ENCODE measurements at places on chromosomes 4 and X. TPM values are rescaled to one million over a fixed set of nuclear protein-coding genes. Genes with fewer than 3 reads are reported as not detected.

CXCL10 gene
- total RNA-seq, result not detected

- no peaks in the 10 kb centered on the region for H3K27me3 ChIP-seq
- H3K27ac ChIP-seq, result no peak overlapping the region
- no peaks in the 10 kb centered on the region for H3K4me1 ChIP-seq
- H3K4me3 ChIP-seq, result no peak overlapping the region
- no peak for DNase-seq
- H3K36me3 ChIP-seq, result no peaks in the 10 kb centered on the region
These were observed 204.8 kb upstream of the VCX start for GRCh38 chrX:7638078-7638710.

AADAT gene
- 3.2 TPM for total RNA-seq

DNA sequence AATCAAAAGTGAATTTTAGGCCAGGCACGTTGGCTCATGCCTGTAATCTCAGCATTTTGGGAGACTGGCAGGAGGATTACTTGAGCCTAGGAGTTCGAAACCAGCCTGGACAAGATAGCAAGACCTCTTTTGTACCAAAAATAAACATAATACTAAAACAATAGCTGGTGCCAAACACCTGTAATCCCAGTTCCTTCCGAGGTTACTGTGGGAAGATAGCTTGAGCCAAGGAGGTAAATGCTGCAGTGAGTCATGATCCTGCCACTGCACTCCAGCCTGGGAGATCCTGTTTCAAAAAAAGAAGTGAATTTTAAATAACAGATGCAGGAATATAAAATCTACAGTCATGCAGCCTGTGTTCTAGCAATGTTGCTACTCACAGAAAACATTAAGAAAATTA, 488.3 kb downstream of the PPARGC1A start:
- H3K36me3 ChIP-seq, result no peaks in the 10 kb centered on the region
- H3K4me3 ChIP-seq, result no peak overlapping the region
- no peaks in the 10 kb centered on the region for H3K4me1 ChIP-seq

DNA sequence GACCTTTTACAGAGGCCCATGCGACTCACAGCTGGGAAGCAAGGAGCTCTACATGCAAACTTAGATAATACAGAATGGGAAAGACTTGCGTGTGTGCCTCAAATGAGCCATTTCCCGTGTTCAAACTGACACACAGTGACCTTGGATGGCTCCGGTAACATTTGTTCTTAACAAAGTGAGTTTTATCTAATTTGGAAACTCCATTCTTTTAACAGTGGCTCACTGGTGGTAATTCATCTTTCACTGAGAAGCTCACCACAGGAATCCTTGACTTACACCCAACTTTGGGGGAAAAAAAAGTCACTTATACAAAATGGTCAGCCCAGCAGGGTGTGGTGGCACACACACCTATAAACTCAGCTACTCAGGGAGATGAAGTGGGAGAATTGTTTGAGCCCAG, 190.6 kb downstream of the LDB2 start:
- no peak for DNase-seq
- H3K4me3 ChIP-seq, result no peak overlapping the region
- H3K36me3 ChIP-seq, result no peaks in the 10 kb centered on the region
- H3K27ac ChIP-seq, result no peak overlapping the region

- no peak overlapping the region for H3K4me3 ChIP-seq
- no peak for DNase-seq
- H3K36me3 ChIP-seq, result no peaks in the 10 kb centered on the region
- no peaks in the 10 kb centered on the region for H3K4me1 ChIP-seq
These were observed 59.7 kb downstream of the NAA11 start for GRCh38 chr4:79266136-79266535.

DNA sequence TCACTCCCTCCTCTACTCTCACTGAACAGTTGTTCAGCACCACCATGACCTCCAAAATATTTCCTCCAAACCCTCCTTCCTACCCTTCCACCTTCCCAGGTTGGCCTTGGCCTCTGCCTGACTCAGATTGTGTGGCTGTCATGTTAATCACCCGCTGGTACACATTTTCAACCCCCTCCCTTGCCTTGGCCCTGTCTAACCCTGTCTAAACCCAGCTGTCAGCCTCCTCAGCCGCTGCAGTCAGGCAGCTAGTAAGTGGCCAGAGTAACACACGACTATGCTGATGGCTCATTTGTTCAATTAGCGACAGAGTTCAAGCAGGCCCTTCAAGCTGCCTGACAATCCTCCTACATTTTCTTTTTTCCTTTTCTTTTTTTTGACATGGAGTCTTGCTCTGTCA, 18.0 kb downstream of the ING2 start:
- no peak overlapping the region for H3K4me3 ChIP-seq
- DNase-seq, result no peak
- H3K36me3 ChIP-seq, result no peaks in the 10 kb centered on the region
- H3K4me1 ChIP-seq, result no peaks in the 10 kb centered on the region
- H3K27me3 ChIP-seq, result no peaks in the 10 kb centered on the region
- no peak overlapping the region for H3K27ac ChIP-seq

SLITRK4 gene
- not detected for total RNA-seq

DNA sequence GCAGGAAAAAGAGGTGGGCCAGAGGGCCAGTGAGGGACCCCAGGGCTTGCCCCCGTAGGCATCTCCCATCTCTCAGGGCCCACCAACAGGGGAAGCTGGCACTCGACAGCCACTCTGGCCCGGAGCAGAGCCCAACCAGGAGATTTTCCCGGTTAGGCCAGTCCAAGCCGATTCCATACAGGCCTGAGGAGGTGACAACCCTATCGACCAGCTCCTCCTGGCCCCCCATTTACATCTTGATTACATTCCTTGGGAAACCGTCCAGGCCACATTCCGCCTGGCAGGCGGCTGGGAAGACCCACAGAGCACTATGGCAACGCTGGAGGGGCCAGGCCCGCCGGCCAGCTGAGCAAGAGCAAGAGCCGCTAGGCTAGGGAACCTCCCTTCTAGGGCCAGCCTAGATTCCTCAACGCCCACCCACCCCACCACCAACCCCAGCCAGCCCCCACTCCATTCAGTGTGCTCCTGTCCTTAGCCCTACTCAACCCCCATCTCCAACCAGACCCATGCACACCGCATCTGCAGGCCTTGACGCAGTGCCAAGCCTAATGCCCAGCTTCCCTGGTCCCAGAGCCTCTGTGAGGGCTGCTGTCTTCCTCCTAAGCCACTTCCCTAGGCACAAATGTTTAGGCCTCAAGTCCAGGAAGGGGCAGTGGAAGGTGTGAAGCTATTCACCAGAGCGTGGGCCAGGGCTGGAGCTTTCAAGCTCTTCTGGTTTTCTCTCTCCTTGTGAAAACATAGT, 161.2 kb downstream of the EFNB1 start:
- no peak for DNase-seq
- no peaks in the 10 kb centered on the region for H3K27me3 ChIP-seq
- no peaks in the 10 kb centered on the region for H3K36me3 ChIP-seq
- H3K4me1 ChIP-seq, result no peaks in the 10 kb centered on the region
- H3K4me3 ChIP-seq, result no peak overlapping the region

DNA sequence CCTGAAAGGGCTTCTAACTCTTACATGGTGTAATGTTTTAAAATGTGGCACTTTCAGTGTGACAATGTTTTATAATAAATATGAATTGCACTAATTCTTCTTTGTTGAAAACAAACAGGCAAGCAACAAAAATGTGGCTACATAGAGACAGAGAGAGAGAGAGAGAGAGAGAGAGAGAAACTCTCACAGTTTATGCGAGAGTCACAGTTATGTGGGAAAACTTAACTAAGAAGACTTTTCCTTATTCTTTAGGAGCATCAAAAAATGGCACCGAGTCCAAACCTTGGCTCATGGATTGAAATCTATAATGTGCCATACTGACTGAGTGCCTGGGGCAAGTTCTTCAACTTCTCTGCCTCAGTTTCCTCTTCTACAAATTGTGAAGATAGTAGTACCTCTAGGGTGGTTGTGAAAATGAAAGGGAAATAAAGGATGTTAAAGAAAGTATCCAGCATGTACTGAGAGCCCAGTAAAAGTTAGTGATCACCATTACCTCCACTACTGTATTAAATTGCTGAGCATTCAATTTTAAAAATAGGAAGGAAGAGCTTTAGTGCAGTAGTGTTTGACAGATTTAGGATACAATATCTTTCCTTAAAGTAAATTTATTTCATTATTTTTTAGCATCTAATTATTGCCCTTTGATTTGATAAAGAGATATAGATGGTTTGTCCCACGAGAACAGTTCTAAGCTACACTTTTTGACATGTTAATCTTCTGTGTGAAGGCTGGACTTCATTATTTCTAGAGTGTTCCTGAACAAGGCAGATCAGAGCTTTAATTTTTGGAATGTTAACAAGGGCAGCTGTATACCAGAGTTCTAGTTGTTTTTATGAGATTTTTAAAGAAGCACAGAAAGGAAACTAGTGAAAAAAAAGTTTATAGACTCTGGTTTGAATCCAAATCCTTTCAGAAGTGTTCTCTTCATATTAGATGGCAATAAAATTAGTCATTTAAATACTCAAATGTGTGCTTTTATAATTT, 187.5 kb upstream of the ANK2 start:
- no peak for DNase-seq
- H3K4me1 ChIP-seq, result no peaks in the 10 kb centered on the region
- H3K4me3 ChIP-seq, result no peak overlapping the region
- no peaks in the 10 kb centered on the region for H3K27me3 ChIP-seq
- no peak overlapping the region for H3K27ac ChIP-seq

- peaks cover 30% of the 10 kb centered on the region for H3K4me1 ChIP-seq
- H3K36me3 ChIP-seq, result no peaks in the 10 kb centered on the region
- H3K27ac ChIP-seq, result peak overlapping the region; percentile 78
- no peak overlapping the region for H3K4me3 ChIP-seq
- no peaks in the 10 kb centered on the region for H3K27me3 ChIP-seq
These were observed 25.3 kb upstream of the SOD3 start for GRCh38 chr4:24770032-24770584.

- no peaks in the 10 kb centered on the region for H3K27me3 ChIP-seq
- H3K36me3 ChIP-seq, result no peaks in the 10 kb centered on the region
- H3K27ac ChIP-seq, result no peak overlapping the region
- DNase-seq, result no peak
- H3K4me3 ChIP-seq, result no peak overlapping the region
These were observed 387.5 kb upstream of the GRID2 start for GRCh38 chr4:91916219-91916618.

DNA sequence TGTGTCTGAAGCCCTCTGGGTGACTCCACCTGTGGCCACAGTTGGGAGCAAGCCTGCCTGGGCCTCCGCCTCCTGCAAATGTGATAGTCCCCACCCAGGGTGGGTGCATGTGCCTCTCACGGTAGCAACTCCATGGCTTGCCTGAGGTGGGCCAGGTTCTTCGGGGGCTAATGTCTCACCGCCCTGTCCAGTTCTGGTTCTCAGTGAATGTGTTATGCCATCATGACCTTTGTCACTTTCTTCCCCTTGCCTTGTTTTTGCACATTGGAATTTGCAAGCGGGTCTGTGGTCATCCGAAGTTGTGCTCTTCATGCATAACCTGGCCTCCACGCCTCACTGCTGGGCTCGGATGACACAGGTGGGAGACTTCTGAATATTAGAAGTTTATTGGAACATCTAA, 39.7 kb downstream of the SHROOM2 start:
- no peak overlapping the region for H3K27ac ChIP-seq
- DNase-seq, result no peak
- no peak overlapping the region for H3K4me3 ChIP-seq
- peaks cover 8% of the 10 kb centered on the region for H3K4me1 ChIP-seq

TMEM33 gene
- 65.0 TPM for total RNA-seq

FAT1 gene
- total RNA-seq, result 73.2 TPM

GRCh38 chrX:130444641-130445336, 43.0 kb downstream of the RBMX2 start:
- H3K27ac ChIP-seq, result no peak overlapping the region
- no peaks in the 10 kb centered on the region for H3K36me3 ChIP-seq
- H3K27me3 ChIP-seq, result peaks cover 13% of the 10 kb centered on the region
- DNase-seq, result no peak
- no peak overlapping the region for H3K4me3 ChIP-seq

DNA sequence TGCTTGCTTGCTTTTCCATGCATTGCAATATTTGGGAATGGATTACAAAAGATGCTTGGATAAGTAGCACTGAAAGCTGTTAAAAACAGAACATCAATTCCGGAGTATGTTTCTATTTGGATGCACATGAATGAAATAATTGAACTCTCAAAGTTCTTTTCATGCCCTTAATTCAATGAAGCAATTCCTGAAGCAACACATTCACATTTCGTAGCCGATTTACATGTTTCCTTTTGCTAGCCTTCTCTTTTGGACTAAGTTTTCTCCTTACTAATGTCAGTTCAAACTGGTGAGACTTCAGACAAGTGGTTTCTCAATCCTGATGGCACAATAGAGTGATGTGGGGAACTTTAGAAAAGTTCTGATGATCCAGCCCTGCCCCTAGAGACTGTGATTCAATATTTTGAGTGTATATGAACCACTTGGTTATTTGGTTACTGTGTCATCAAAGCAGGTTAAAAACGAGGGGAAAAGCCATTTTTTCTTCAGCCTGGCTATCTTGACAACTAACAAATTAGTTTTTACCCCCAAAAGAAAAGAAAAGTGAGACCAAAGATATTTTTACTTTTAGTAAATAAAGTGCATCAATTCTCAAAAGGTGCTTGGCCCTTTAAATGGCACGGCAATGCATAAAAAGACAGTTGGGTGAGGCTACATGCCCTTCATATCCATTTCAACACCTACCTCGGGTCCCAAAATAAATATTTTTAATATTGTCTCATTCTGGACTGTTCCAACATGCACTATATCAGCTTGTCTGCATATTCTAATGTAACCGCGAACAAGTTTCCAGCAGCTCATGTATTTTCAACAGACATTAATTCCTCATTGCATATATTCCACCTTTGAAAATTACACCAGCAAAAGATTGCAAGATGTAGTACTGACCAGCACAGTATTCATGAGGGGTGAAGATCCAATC, 90.1 kb upstream of the RPL34 start:
- no peaks in the 10 kb centered on the region for H3K4me1 ChIP-seq
- no peak for DNase-seq
- H3K27ac ChIP-seq, result no peak overlapping the region
- no peaks in the 10 kb centered on the region for H3K27me3 ChIP-seq
- H3K4me3 ChIP-seq, result no peak overlapping the region

GRCh38 chr4:78689700-78690323, 86.3 kb upstream of the BMP2K start:
- no peak overlapping the region for H3K4me3 ChIP-seq
- H3K4me1 ChIP-seq, result no peaks in the 10 kb centered on the region
- no peak overlapping the region for H3K27ac ChIP-seq
- DNase-seq, result no peak

RNF212 gene
- total RNA-seq, result 6.6 TPM

TMEM271 gene
- total RNA-seq, result not detected

DNA sequence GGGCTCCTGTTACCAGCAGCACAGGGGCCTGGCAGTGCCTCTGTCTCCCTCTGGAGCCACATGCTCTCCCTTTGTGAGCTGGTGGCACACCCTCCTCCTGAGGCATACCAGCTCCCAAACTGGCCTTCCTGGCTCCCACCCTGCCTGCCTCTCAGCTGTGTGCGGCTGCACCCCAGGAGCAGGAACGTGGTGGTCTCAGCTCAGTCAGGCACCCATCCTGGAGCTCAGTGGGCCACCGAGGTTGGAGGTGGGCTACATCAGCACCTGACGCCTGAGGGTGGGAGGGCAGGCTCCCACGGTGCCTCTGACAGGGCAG, 85.9 kb upstream of the NKX1-1 start:
- no peaks in the 10 kb centered on the region for H3K36me3 ChIP-seq
- no peak overlapping the region for H3K4me3 ChIP-seq
- no peak for DNase-seq
- H3K27ac ChIP-seq, result no peak overlapping the region
- H3K4me1 ChIP-seq, result no peaks in the 10 kb centered on the region

- H3K4me3 ChIP-seq, result no peak overlapping the region
- H3K36me3 ChIP-seq, result no peaks in the 10 kb centered on the region
- DNase-seq, result no peak
- no peaks in the 10 kb centered on the region for H3K4me1 ChIP-seq
- no peaks in the 10 kb centered on the region for H3K27me3 ChIP-seq
- H3K27ac ChIP-seq, result no peak overlapping the region
These were observed 379.5 kb downstream of the ZIC3 start for GRCh38 chrX:137945470-137945869.

EMCN gene
- not detected for total RNA-seq
